Amygdala (tissue), 56 donors: ENCODE measurements at places on chromosomes 2 and 18.

DNA sequence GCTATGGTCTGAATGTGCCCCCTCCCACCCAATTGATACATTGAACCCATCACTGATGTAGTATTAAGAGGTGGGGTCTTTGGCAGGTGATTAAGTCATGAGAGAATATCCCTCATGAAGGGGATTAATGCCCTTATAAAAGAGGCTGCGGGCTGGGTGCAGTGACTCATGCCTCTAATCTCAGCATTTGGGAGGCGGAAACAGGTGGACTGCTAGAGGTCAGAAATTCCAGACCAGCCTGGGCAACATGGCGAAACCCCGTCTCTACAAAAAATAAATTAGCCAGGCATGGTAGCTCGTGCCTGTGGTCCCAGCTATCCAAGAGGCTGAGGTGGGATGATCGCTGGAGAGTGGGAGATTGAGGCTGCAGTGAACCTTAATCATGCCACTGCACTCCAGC is 14.3 kb downstream of the POLR2D start:
- DNase-seq: no peak

GRCh38 chr18:48609820-48610815 is 71.3 kb downstream of the CTIF start:
- no peak for DNase-seq

- no peak for DNase-seq
Observed at GRCh38 chr2:19178175-19178574, 180.2 kb downstream of the OSR1 start.

DNA sequence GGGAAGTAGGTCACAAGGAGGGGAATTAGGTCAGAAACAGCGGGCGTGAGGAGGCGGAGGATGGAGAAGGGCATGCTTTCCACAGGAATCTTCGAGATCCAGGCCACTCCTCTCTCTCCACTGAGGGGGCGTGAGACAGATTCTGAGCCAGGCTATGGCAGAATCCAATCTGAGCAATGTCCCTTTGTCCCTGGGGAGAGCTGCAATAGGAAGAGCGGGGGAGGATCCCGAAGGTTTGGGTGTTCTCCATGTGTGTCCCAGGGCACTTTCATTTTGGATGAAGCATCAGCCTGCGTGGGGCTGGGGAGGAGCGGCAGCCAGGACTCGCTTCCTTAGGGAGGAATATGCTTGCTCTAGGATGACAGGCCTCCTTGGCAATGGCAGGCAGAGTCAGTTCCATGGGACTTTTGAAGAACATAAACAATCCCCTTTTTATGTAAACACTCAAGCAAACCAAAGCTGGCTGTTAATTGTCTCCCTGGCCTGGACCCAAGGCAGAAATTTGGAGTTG is 84.0 kb downstream of the LIPG start:
- no peak for DNase-seq

- DNase-seq: no peak
Observed at GRCh38 chr2:110903548-110903947, 171.2 kb downstream of the ACOXL start.

- no peak for DNase-seq
Observed at GRCh38 chr18:57004366-57005121, 142.3 kb upstream of the BOD1L2 start.

GRCh38 chr2:231200805-231201474 is 2.5 kb downstream of the ARMC9 start:
- no peak for DNase-seq

- no peak for DNase-seq
Observed at GRCh38 chr18:57807336-57808117, 4.4 kb upstream of the ATP8B1 start.

DNA sequence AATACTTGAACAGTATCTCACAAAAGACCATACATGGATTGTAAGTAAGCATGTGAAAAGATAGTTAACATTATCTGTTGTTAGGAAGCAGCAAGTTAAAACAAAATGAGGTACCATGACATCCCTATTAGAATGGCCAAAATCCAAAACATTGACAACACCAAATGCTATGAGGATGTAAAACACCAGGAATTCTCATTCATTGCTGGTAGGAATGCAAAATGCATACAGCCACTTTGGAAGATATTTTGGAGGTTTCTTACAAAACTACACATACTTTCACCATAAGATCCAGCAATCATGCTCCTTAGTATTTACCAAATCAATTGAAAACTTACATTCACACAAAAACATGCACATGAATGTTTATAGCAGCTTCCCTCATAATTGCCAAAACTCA is 30.9 kb upstream of the ICOS start:
- no peak for DNase-seq

GRCh38 chr18:39571511-39571910 is 2005.9 kb upstream of the CELF4 start:
- no peak for DNase-seq

DNA sequence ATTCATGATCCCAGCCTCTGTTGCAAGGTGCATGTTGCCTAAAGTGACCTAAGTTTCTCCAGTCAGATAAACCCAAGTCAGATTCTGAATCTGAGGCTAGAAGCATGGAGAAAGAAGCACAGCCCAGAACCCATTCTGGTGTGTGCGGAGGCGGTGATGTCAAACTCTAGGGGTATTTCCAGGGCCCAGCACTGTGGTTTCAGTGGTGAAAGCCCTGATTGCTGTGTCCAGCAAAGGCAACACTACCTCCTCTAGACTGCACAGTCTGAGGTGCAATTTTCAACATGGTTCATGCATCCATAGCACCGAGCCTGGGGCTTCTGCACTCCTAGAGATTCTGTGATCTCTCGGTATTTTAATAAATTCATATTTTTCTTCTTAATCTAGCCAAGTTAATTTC is 264.8 kb upstream of the KLHL29 start:
- no peak for DNase-seq

DNA sequence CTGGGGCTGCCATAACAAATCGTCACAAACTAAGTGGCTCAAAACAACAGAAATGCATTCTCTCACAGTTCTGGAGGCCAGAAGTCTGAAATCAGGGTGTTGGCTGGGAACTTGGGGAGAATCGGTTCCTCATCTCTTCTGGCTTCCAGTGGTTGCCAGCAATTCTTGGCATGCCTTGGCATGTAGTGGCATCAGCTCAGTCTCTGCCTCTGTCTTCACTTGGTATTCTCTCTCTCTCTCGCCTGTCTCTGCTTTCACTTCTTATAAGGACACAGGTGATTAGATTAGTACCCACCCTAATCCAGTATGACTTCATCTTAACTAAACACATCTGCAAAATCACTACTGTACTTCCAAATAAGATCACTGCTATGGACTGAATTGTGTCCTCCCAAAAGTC is 695.4 kb upstream of the ID2 start:
- no peak for DNase-seq

DNA sequence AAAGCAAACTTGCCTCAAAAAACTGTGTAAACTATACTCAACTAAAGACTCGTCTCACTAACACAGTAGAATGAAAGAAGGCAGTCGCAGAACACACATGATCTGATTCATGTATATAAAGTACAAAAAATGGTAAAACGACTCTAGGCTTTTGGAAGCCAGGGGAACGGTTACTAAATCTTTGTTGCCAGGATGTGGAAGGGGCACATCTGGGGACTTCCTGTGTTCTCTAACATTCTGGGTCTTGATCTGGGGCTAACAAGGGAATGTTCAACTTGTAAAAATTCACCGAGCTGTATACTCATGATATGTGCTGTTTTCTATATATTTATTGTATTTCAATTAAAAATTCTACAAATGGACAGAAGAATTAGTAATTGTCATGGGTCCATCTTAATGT is 14.3 kb upstream of the C2orf80 start:
- DNase-seq: no peak

DNA sequence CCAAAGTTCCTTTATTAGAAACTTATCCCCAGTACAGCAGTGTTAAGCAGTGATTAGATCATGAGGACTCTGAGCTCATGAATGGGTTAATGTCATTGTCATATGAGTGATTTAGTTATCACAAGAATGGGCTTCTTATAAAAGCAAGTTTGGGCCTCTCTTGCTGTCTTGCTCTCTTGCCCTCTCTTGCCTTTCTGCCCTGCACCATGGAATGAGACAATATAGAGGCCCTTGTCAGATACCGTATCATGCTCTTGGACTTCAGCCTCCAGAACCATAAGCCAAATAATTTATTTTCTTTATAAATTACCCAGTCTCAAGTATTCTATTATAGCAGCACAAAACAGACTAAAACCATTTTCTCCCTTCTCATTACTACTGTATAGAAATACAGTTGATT is 125.8 kb downstream of the TRABD2A start:
- DNase-seq: no peak

GRCh38 chr2:72946466-72946865 is 29.1 kb downstream of the EMX1 start:
- no peak for DNase-seq

DNA sequence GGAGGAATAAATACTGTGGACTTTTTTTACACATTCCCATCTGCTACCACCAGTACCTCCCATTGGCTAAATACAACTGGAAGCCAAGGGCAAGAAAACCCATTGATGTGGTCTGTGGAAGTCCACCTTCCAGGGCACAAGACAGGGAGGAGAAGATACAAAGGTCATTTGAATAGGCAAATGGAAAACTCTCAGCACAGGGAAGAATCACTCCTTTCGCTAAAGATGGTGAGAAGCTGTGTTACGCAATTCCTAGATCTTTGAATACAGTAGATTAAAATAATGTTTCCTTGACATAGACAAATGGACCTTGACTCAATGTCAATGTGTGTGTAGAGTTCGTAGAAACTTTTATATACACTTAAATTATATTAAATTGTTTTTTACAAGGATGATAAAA is 70.9 kb upstream of the ERBB4 start:
- no peak for DNase-seq

GRCh38 chr2:196128749-196129148 is 42.6 kb downstream of the STK17B start:
- DNase-seq: no peak

- DNase-seq: no peak
Observed at GRCh38 chr2:150885236-150885635, 376.4 kb downstream of the RBM43 start.

- no peak for DNase-seq
Observed at GRCh38 chr2:55223958-55224760, 7.9 kb downstream of the CLHC1 start.
